ENCODE measurements at places on chromosomes 5 and 9. TPM values are rescaled to one million over a fixed set of nuclear protein-coding genes. Genes with fewer than 3 reads are reported as not detected.
A peak's percentile ranks its signal among the peaks of the same experiment; 100 is the strongest.

GRCh38 chr9:118503236-118503635 is 799.0 kb downstream of the TLR4 start:
- H3K4me3 ChIP-seq = no peak overlapping the region
- DNase-seq = no peak
- H3K27me3 ChIP-seq = no peaks in the 10 kb centered on the region
- peaks cover 2% of the 10 kb centered on the region for H3K36me3 ChIP-seq
- H3K27ac ChIP-seq = no peak overlapping the region

- peaks cover 39% of the 10 kb centered on the region for H3K4me1 ChIP-seq
- H3K27me3 ChIP-seq = no peaks in the 10 kb centered on the region
- no peak for DNase-seq
- H3K27ac ChIP-seq = no peak overlapping the region
- H3K4me3 ChIP-seq = peak overlapping the region; percentile 40
- H3K36me3 ChIP-seq = peaks cover 8% of the 10 kb centered on the region
These were observed 38.9 kb upstream of the TNFSF8 start for GRCh38 chr9:114969269-114969668.

DNA sequence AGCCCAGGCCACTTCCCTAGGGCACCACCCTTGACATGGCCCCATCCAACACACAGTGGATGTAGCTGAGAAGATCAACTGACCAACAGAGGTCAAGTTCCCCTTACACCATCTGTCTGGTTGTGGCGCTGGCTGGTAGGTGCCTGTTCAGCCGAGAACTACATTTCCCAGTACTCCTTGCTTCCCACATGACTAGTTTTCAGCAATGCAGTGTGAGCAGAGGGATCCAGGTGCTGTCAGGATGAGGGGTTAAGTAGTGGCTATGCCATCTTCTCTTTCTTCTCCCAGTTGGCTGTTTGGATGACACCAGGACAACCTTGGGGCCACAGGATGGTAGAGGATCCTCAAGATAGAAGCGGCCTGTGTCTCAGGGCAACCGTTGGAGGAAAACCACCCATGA is 48.6 kb upstream of the SH3PXD2B start:
- H3K27me3 ChIP-seq = peaks cover 11% of the 10 kb centered on the region
- no peak overlapping the region for H3K27ac ChIP-seq
- no peak overlapping the region for H3K4me3 ChIP-seq
- H3K4me1 ChIP-seq = no peaks in the 10 kb centered on the region

- peak overlapping the region; percentile 4 for H3K27ac ChIP-seq
- no peaks in the 10 kb centered on the region for H3K27me3 ChIP-seq
- peaks cover 59% of the 10 kb centered on the region for H3K4me1 ChIP-seq
- no peak overlapping the region for H3K4me3 ChIP-seq
- DNase-seq = peak; percentile 27
These were observed 7.5 kb downstream of the PFDN1 start for GRCh38 chr5:140295414-140295813.

GRCh38 chr9:15843316-15843715 is 290.5 kb downstream of the CCDC171 start:
- no peaks in the 10 kb centered on the region for H3K36me3 ChIP-seq
- no peaks in the 10 kb centered on the region for H3K4me1 ChIP-seq
- H3K27ac ChIP-seq = no peak overlapping the region
- no peak overlapping the region for H3K4me3 ChIP-seq
- DNase-seq = no peak
- no peaks in the 10 kb centered on the region for H3K27me3 ChIP-seq

- H3K27me3 ChIP-seq = no peaks in the 10 kb centered on the region
- peaks cover 69% of the 10 kb centered on the region for H3K4me1 ChIP-seq
- DNase-seq = no peak
- peaks cover 17% of the 10 kb centered on the region for H3K36me3 ChIP-seq
- H3K27ac ChIP-seq = peak overlapping the region; percentile 85
- H3K4me3 ChIP-seq = peak overlapping the region; percentile 7
These were observed 61.3 kb downstream of the SECISBP2 start for GRCh38 chr9:89379508-89380115.

DNA sequence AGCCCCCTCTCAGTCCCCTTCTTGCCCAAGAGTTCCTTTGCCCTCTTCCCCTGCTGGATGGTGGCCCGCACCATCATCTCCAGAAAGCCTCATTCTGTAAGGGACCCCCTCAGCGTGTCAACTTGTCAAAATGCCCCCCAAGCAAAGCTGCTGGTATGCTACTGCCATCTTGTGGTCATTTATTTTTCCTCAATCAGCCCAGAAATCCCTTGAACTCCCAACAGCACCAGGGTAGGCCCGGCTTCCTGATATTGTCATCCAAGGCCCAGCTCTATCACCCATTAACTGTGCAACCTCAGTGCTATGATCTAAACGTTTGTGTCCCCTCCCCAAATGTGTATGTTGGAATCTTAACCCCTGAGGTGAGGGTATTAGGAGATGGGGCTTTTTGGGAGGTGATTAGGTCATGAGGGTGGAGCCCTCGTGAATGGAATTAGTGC is 53.2 kb upstream of the FBXW11 start:
- H3K4me3 ChIP-seq = no peak overlapping the region
- H3K27ac ChIP-seq = peak overlapping the region; percentile 44
- no peaks in the 10 kb centered on the region for H3K27me3 ChIP-seq
- H3K36me3 ChIP-seq = peaks cover 46% of the 10 kb centered on the region
- DNase-seq = no peak
- no peaks in the 10 kb centered on the region for H3K4me1 ChIP-seq

- H3K4me1 ChIP-seq = peaks cover 22% of the 10 kb centered on the region
- H3K27ac ChIP-seq = no peak overlapping the region
- no peak for DNase-seq
- peaks cover 38% of the 10 kb centered on the region for H3K27me3 ChIP-seq
- no peaks in the 10 kb centered on the region for H3K36me3 ChIP-seq
These were observed 44.8 kb downstream of the LIX1 start for GRCh38 chr5:97097326-97098230.

GRCh38 chr5:150081541-150082283 is 4.6 kb downstream of the CSF1R start:
- H3K27ac ChIP-seq = no peak overlapping the region
- H3K36me3 ChIP-seq = no peaks in the 10 kb centered on the region
- H3K4me3 ChIP-seq = peak overlapping the region; percentile 29
- peaks cover 30% of the 10 kb centered on the region for H3K27me3 ChIP-seq
- H3K4me1 ChIP-seq = peaks cover 13% of the 10 kb centered on the region

GRCh38 chr5:151195622-151196021 is 28.3 kb downstream of the CCDC69 start:
- no peak for DNase-seq
- H3K4me3 ChIP-seq = no peak overlapping the region
- H3K27ac ChIP-seq = peak overlapping the region; percentile 76
- no peaks in the 10 kb centered on the region for H3K27me3 ChIP-seq

DNA sequence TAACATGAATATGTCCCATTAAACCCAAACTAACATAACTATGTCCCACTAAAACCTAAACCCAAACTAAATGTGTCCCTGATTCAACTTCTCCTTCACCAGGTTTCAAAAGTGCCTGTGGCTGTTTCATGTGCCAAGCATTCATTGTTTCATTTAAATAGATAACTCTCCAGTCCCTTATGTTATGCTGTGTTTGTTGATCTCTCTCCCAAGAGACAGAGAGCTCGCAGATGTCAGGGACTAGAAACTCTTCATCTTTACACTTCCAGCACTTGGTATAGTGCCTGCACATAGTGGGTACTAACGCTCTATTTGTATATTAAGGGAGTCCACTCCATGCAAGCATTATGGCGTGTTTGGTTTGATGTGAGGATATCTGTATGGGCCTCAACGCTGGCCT is 118.0 kb downstream of the GPBP1 start:
- H3K27ac ChIP-seq = no peak overlapping the region
- no peak for DNase-seq
- no peak overlapping the region for H3K4me3 ChIP-seq
- no peaks in the 10 kb centered on the region for H3K36me3 ChIP-seq
- no peaks in the 10 kb centered on the region for H3K4me1 ChIP-seq
- H3K27me3 ChIP-seq = no peaks in the 10 kb centered on the region

DNA sequence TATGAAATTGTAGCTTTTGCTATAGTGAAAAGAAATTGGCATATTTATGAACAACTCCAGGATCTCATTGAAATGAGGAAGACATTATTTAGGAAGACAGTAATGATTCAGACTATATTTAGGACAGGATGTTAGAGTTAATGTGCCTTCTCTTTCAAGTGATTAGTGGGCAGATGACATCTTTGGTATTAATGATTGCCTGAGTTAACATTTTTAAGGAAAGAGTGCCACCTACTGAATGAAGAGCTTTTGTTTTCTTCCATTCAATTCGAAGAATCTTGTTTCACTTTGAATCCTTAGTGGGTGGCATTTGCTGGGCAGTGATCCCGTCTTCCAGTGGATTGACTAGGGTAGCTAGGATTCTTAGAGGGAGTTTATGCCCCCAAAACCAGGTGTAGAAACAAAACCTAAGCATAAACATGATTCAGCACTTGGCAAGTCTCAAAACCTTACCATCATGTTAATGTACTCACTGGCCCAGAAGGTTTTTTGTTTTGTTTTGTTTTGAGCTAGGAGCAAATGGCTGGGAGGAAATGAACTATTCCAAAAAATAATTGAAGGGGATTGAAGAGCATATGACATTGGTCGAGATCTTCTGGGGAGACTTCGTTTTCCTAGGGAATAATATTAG is 23.2 kb downstream of the MAP3K1 start:
- no peaks in the 10 kb centered on the region for H3K36me3 ChIP-seq
- H3K4me1 ChIP-seq = peaks cover 85% of the 10 kb centered on the region
- H3K27me3 ChIP-seq = no peaks in the 10 kb centered on the region
- no peak for DNase-seq
- H3K27ac ChIP-seq = peak overlapping the region; percentile 95

DNA sequence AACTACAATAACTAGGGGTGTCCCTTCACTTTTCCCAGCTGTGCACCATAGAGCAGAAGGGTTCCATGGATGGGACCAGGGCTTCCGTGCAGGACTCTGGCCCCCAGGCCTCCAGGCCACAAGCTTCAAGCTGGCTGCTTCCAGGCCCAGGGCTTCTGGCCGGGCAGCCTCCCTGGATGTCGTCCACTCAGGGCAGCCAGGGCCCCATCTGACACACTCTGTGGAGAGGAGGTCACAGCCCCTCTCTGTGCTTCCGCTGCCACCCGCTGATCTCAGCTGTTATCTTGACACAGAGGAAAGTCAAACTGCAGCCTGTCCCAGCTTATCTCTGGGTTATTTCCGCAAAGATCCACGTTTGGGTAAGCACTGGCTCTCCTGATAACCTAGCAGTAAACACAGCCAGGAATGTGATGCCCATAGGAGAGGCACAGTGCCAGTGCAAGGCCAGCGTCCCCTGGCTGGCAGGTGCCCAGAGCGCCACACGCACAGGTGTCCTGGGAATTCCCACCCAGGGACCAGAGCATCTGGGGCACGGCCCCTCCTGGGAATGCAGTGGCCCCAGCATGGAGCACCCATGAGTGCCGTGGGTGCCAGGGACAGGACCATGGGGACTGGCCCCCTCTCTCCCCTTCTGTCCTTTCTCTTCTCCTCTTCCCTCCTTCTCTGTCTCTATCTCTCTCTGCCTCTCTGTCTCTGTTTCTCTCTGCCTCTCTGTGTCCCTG is 15.6 kb upstream of the SLC6A19 start:
- H3K4me1 ChIP-seq = no peaks in the 10 kb centered on the region
- H3K36me3 ChIP-seq = no peaks in the 10 kb centered on the region
- DNase-seq = no peak
- H3K27ac ChIP-seq = no peak overlapping the region

GRCh38 chr9:16197578-16198370 is 644.9 kb downstream of the CCDC171 start:
- no peaks in the 10 kb centered on the region for H3K36me3 ChIP-seq
- H3K27me3 ChIP-seq = no peaks in the 10 kb centered on the region
- no peaks in the 10 kb centered on the region for H3K4me1 ChIP-seq
- DNase-seq = no peak

- H3K27ac ChIP-seq = no peak overlapping the region
- no peaks in the 10 kb centered on the region for H3K27me3 ChIP-seq
These were observed 33.6 kb downstream of the SNX30 start for GRCh38 chr9:112784020-112784785.

DNA sequence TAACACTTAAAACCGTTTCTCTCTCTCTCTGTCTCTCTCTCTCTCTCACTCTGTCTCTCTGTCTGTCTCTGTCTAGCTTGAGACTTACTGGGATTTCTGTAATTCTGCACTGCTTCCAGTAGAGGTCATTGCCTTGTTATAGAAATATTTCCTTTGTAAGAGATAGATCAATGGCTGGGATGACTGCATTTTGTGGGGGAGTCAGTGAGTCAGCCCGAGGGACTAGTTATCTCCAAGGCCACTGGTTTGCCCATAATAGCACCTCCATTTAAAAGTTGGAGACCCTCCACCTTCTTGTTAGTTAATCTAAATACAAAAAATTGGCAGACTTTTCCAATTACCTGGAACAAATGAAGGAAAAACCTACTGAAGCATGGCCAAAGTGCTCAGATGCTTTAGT is 547.2 kb downstream of the LRRC70 start:
- H3K27me3 ChIP-seq = no peaks in the 10 kb centered on the region
- no peaks in the 10 kb centered on the region for H3K4me1 ChIP-seq
- H3K4me3 ChIP-seq = no peak overlapping the region

DNA sequence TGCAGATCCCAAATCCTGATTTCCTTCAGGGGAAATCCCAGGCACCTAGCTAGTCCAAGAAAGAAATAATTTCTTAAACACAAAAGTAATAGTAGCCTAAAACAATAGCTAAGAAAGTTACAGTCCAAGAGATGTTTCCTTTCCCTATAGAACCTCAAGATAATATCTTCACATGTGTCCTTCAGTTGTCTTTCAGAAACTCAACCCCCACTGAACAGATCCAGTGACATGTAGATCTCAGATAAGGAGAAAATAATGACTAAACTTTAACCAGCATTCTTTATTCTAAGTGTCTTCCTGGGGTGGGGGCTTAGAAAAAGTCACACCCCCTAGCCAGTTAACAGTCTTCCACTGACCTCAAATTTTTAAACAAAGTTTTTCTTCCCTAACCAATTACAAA is 131.3 kb upstream of the ADRA1B start:
- H3K4me3 ChIP-seq = no peak overlapping the region
- DNase-seq = no peak
- H3K27ac ChIP-seq = no peak overlapping the region
- H3K27me3 ChIP-seq = peaks cover 75% of the 10 kb centered on the region
- H3K4me1 ChIP-seq = peaks cover 17% of the 10 kb centered on the region
- no peaks in the 10 kb centered on the region for H3K36me3 ChIP-seq

GRCh38 chr5:112294126-112294525 is 125.0 kb downstream of the EPB41L4A start:
- no peak overlapping the region for H3K27ac ChIP-seq
- H3K36me3 ChIP-seq = no peaks in the 10 kb centered on the region
- no peaks in the 10 kb centered on the region for H3K27me3 ChIP-seq
- H3K4me3 ChIP-seq = no peak overlapping the region
- no peak for DNase-seq
- no peaks in the 10 kb centered on the region for H3K4me1 ChIP-seq

- no peak overlapping the region for H3K27ac ChIP-seq
- H3K36me3 ChIP-seq = no peaks in the 10 kb centered on the region
- no peaks in the 10 kb centered on the region for H3K4me1 ChIP-seq
- DNase-seq = no peak
- no peaks in the 10 kb centered on the region for H3K27me3 ChIP-seq
These were observed 217.2 kb upstream of the TBCA start for GRCh38 chr5:77993141-77993854.

- H3K27me3 ChIP-seq = no peaks in the 10 kb centered on the region
- H3K27ac ChIP-seq = peak overlapping the region; percentile 96
- H3K4me3 ChIP-seq = peak overlapping the region; percentile 81
These were observed 46.9 kb downstream of the RASGRF2 start for GRCh38 chr5:81006947-81007636.

MUSK gene
- not detected for total RNA-seq

F2RL2 gene
- not detected for total RNA-seq

OBP2B gene
- not detected for total RNA-seq

RLN1 gene
- 1.3 TPM for total RNA-seq
